ENCODE measurements at places on chromosomes 4 and X. TPM values are rescaled to one million over a fixed set of nuclear protein-coding genes. Genes with fewer than 3 reads are reported as not detected.

Gene PALLD
- 25.4 TPM for total RNA-seq

DNA sequence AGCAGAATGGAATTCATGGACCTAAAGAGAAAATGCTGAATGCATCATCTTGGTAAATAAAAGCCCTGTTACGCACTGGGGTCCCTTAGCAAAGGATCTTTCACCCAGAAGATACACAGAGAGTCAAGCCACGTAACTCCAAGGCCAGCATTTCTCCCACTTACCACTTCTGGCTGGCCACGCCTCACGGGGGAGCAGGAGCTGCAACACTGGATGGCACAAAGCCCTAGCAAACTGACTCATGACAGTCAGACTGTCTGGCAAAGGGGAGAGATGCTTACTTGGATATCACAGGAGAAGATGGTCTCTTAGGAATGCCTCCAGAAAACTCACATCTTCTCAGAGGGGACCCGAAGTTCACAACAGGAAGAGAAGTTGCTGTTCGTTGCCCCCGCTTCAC lies 51.4 kb upstream of the BCLAF3 start:
- H3K27ac ChIP-seq, result no peak overlapping the region
- DNase-seq, result no peak
- H3K4me3 ChIP-seq, result no peak overlapping the region
- no peaks in the 10 kb centered on the region for H3K36me3 ChIP-seq

- H3K27ac ChIP-seq, result no peak within 1 kb of the TSS
- DNase-seq, result no peak
- H3K27me3 ChIP-seq, result no peaks in the 10 kb centered on the region
- H3K4me1 ChIP-seq, result no peaks in the 10 kb centered on the region
- no peak within 1 kb of the TSS for H3K4me3 ChIP-seq
Observed at GRCh38 chrX:103776546-103776945, at the start of gene PLP1. PLP1 (plus strand) TSS chrX:103776840; CDS start chrX:103776996, 156 bp downstream.

Gene SLIT2
- total RNA-seq, result not detected

Gene TEC
- 7.4 TPM for total RNA-seq

- DNase-seq, result no peak
- H3K36me3 ChIP-seq, result no peaks in the 10 kb centered on the region
- no peak overlapping the region for H3K27ac ChIP-seq
- H3K4me3 ChIP-seq, result no peak overlapping the region
- H3K27me3 ChIP-seq, result peaks cover 28% of the 10 kb centered on the region
Observed at GRCh38 chr4:20252656-20253282, 1.1 kb downstream of the SLIT2 start.

DNA sequence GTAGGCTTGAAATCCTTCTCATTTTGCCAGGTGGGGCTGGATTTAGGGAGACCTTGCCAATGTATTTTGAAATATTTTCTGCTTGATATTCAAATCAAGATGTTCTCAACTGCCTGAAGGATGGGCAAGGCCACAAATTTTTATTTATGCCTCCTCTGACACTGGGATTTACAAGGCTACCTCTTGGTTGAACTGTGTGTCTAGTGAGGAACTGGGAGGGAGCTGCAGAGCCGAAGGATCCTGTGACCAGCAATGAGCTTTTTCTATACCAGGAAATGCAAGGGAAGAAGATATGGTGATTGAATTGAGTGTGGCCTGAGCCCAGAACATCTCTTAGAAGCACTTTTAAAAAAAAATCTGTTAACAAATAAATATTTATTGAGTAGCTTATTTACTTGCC lies 14.9 kb downstream of the VSIG1 start:
- no peak for DNase-seq
- no peaks in the 10 kb centered on the region for H3K27me3 ChIP-seq
- H3K4me3 ChIP-seq, result no peak overlapping the region

DNA sequence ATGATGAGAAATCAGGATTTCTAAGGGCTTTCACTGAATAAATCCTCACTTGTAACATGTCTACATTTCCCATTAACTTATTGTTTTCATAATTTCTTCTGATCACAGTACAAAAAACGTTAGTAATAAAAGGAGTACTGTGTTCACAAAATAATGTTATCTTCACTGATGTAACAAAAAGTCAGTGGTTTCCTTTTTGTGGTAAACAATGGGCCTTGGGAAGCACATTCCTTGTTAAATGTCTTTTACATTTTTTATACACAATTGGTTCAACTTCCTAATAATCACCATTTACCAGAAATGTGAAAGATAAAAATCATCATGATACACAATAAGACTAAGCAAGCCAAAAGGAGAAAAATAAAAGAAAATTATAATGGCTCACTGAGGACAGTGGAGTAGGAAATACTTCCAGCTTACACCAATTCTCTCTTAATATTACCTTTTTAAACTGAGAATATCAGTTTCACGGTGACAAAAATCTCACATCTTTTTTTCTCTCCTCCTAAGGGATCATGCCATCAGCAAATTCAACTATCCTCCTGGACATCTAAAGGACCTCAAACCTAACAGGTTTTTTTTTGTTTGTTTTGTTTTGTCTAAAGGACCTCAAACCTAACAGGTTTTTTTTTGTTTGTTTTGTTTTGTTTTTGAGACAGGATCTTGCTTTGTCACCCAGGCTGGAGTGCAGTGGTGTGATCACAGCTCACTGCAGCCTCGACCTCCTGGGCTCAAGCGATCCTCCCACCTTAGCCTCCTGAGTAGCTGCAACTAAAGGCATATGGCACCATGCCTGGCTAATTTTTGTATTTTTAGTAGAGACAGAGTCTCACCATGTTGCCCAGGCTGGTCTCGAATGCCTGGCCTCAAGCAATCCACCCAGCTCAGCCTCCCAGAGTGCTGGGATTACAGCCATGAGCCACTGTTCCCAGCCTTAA lies 57.3 kb downstream of the FRYL start:
- no peaks in the 10 kb centered on the region for H3K27me3 ChIP-seq
- peaks cover 12% of the 10 kb centered on the region for H3K4me1 ChIP-seq
- no peak overlapping the region for H3K4me3 ChIP-seq
- H3K36me3 ChIP-seq, result no peaks in the 10 kb centered on the region
- DNase-seq, result no peak
- H3K27ac ChIP-seq, result no peak overlapping the region

DNA sequence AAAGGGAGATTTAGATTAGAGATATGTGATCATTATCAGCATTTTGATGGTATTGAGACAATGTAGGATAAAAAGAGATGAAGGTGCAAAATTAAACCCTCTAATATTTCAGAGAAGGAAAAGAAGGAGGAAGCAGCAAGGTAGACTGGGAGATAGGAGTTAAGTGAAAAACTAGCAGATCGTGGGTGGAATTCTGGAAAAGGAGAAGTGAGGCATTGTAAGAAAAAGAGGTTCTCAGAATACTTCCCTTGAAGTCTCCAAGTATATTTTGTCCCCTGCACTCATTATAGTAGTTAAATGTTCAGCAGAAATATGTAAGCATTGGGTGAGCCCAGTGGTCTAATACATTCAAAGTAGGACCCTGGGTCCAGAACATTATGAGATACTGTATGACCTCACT lies 30.3 kb downstream of the COPS4 start:
- no peaks in the 10 kb centered on the region for H3K4me1 ChIP-seq
- no peaks in the 10 kb centered on the region for H3K27me3 ChIP-seq
- peaks cover 61% of the 10 kb centered on the region for H3K36me3 ChIP-seq
- no peak for DNase-seq

- no peaks in the 10 kb centered on the region for H3K36me3 ChIP-seq
- no peak for DNase-seq
- no peaks in the 10 kb centered on the region for H3K27me3 ChIP-seq
- H3K4me3 ChIP-seq, result no peak overlapping the region
- peaks cover 24% of the 10 kb centered on the region for H3K4me1 ChIP-seq
Observed at GRCh38 chr4:113358784-113359183, 309.3 kb downstream of the ANK2 start.

DNA sequence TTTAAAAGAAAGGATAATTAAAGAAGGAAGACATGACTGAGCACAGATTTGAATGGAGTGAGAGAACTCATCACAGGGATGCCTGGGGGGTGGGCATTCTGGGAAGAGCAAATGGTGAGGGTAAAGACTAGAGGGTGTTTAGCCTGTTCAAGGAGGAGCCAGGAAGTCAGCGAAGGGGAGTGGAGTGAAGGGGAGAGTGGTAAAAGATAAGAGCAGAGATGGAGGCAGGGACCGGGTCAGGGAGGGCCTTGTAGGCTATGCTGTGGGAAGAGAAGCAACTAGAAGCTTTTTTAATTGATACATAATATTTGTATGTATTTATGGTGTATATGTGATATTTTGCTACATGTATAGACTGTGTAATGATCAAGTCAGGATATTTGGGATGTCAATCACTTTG lies 2.2 kb upstream of the VGLL1 start:
- no peak overlapping the region for H3K27ac ChIP-seq
- H3K36me3 ChIP-seq, result no peaks in the 10 kb centered on the region
- no peaks in the 10 kb centered on the region for H3K27me3 ChIP-seq

DNA sequence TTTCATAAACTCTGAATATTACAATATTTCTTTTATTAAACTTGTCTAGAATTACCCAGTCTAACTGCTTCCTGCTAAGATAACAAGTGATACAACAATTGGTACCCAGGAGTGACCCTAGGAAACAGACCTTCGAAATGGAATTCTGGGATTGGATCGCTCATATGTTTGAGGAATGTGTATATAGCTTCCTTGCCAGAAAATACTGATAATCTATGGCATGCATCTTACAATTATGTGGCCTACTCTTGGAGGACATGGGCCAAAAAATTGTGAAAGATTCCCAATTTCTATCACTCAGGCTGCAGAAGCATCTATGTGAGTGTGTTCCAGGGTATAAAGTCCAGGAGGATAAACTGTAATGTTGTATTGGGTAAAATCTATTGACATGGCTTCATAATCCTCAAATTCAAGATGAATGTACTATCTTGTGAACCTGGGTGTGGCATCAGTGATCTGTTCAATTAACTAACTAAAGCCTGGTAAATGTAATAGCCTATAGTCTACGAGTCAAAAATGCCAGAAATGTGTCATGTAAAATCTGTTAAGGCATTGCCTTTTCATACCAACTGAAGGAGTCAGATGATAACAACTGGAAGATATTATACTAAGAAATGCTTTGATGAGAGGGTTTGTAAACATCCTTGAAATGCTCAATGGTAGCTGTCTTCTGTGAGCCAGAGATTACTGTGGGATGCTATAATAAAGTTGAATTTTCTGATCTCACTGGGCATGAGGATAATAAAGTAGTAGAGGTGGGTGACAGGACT lies 1499.3 kb downstream of the PCDH7 start:
- H3K4me1 ChIP-seq, result no peaks in the 10 kb centered on the region
- H3K36me3 ChIP-seq, result no peaks in the 10 kb centered on the region
- DNase-seq, result no peak
- H3K27me3 ChIP-seq, result no peaks in the 10 kb centered on the region
- H3K4me3 ChIP-seq, result no peak overlapping the region
- no peak overlapping the region for H3K27ac ChIP-seq

Gene KIT
- 3.2 TPM for total RNA-seq

- H3K36me3 ChIP-seq, result no peaks in the 10 kb centered on the region
- DNase-seq, result no peak
- H3K27ac ChIP-seq, result no peak overlapping the region
- no peaks in the 10 kb centered on the region for H3K27me3 ChIP-seq
Observed at GRCh38 chrX:69543572-69543971, 39.4 kb downstream of the NALF2 start.

Gene ELOVL6
- 25.0 TPM for total RNA-seq

- no peaks in the 10 kb centered on the region for H3K36me3 ChIP-seq
- no peaks in the 10 kb centered on the region for H3K27me3 ChIP-seq
- H3K4me3 ChIP-seq, result peak overlapping the region; percentile 61
- peaks cover 12% of the 10 kb centered on the region for H3K4me1 ChIP-seq
Observed at GRCh38 chrX:55451626-55451989, 319 bp upstream of the MAGEH1 start.

DNA sequence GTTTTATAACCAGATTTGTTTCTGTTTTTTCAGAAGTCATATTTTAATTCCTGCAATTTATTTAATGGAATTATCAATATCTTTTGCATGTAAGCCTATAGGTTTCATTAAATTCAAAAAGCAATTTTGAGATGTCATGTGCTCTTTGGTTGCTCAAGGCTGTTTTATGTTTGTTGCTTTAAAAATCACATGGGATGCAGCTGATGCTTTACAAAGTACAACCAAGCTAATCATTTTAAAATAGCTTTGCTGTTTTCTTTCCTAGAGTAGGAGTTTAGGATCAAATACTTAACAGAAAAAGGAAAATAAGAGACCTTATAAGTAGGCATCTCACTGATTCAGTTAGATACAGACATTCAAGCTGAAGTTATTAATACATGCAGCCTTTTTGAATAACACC lies 11.3 kb downstream of the CPEB2 start:
- H3K27ac ChIP-seq, result no peak overlapping the region
- H3K36me3 ChIP-seq, result peaks cover 46% of the 10 kb centered on the region
- no peaks in the 10 kb centered on the region for H3K27me3 ChIP-seq
- no peaks in the 10 kb centered on the region for H3K4me1 ChIP-seq
- no peak for DNase-seq

- no peak overlapping the region for H3K4me3 ChIP-seq
- no peaks in the 10 kb centered on the region for H3K36me3 ChIP-seq
- H3K4me1 ChIP-seq, result peaks cover 22% of the 10 kb centered on the region
- no peak for DNase-seq
- H3K27ac ChIP-seq, result no peak overlapping the region
Observed at GRCh38 chrX:49256268-49256995, 8.1 kb downstream of the FOXP3 start.

DNA sequence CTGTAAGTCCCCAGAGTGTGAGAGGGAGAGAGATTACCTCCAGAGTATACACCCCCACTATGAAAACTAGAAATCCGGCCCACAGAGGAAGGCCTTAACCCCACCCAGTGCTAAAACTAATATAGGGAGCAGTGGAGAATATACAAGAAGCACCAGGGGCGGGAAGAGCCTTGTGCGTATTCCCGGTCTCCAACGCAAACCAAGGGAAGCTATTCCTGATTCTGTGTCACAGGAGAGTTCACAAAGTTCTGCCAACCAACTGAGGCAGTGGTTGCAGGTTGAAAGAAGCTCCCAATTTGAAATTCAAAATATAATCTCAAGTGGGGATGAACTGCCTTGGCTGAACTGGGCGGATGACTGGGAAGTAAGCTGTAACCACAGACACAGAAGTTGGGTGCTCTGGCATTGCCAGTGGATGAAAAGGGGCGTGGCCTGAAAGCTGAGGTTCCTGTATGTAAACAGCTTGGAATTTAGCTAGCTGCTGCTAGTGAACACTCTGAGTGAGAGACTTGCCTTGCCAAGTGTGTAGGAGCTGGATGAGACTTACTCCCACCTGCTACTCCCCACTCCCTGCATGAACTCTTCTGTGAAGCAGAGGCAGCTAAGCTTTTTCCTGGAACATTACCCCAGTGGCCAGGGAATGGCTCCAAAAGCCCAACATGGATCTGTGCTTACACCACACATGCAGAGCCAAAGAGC lies 32.7 kb downstream of the ELF2 start:
- no peaks in the 10 kb centered on the region for H3K36me3 ChIP-seq
- peaks cover 13% of the 10 kb centered on the region for H3K4me1 ChIP-seq
- no peak overlapping the region for H3K27ac ChIP-seq
- H3K27me3 ChIP-seq, result no peaks in the 10 kb centered on the region
- H3K4me3 ChIP-seq, result no peak overlapping the region

Gene DLG3
- 15.9 TPM for total RNA-seq

DNA sequence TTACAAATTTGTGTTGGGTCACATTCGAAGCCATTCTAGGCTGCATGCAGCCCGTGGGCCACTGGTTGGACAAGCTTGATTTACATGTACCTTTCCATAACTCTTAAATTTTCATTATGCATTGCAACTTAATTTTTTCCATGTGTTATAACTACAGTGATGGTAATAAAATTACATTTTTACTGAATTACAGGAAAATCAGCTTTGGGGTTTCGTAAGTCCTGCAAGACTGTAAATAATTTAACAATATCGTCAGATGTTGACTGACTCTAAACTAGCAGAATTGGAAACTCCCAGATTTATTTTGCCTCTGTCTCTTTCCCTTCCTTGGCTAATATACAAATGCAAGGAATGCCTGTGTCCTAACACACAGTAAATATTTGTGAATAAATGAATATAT lies 88.0 kb upstream of the RAPGEF2 start:
- no peak overlapping the region for H3K27ac ChIP-seq
- H3K4me1 ChIP-seq, result no peaks in the 10 kb centered on the region
- H3K36me3 ChIP-seq, result no peaks in the 10 kb centered on the region
- H3K4me3 ChIP-seq, result no peak overlapping the region
- no peak for DNase-seq

All from natural killer cell (primary cell).